NCI-H1436 treated with DMSO at 0.1 percent for 48 hours (cell line): ENCODE measurements at places on chromosomes 3 and 15.

DNA sequence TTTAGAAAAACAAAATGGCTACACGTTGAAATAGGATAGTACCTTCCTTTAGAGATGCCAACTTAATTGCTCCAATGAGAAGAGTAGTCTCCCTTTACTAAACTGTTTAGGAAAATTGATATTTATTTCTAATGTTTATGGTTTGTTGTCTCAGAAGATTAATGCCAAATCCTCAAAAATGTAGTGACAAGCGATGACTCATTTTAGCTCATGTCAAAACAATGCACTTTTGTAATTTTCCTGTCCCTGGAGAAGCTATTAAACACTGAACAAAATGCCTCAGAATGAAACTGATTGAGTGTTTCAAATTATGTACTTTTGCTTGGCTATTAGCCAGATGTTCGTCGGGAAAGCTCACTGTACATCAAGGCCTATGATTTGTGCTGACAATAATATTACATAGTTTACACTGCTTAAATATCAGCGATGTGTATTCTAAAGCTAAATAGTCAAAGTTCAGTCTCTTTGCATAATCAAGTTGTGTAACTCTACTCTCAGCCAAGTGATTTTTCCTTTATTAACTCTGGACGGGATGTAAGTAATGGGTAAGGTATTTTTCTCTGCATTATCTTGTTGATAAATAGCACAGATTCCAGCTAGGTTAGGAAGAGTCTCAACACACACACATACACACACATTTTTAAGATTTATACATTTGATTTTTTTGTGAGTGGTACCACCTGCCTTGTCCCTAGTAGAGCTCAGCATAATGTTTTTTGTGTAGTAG is 83.7 kb downstream of the CMSS1 start:
- no peak for DNase-seq

DNA sequence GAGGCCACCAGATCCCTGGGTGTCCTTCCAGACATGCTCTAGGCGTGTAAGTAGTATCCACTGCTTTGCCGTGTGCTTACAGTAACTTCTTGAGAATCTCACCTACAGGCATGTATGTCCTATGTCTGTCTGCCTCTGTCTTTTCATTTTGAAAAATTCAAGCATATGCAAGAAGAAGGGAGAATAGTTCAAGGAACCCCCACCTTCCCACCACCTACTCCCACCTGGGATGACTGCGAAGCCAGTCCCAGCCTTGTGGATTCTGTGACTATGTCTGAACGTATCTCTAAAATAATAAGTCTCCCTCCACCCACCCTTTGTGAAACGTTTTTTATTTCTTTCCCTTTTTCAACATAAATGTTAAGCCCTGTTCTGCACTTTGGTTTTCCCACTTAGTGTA is 15.0 kb downstream of the CHST13 start:
- no peak for DNase-seq

DNA sequence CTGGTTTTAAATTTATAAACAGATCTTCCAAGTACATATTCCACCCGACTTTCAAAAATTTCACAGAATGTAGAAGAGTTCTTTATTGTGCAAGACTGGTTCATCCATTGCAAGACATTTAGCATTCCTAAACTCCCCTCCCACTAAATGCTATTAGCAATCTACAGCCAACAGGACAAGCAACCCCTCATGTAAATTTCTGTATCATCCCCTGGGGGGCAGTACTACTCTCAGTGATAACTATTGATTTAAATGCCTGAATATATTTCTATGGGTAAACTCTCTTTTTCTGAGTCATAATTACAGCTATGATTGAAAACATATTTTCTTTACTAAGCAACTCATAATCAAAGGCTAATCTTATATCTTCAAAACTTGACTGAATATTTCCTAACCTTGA is 10.7 kb upstream of the SLC15A2 start:
- no peak for DNase-seq

DNA sequence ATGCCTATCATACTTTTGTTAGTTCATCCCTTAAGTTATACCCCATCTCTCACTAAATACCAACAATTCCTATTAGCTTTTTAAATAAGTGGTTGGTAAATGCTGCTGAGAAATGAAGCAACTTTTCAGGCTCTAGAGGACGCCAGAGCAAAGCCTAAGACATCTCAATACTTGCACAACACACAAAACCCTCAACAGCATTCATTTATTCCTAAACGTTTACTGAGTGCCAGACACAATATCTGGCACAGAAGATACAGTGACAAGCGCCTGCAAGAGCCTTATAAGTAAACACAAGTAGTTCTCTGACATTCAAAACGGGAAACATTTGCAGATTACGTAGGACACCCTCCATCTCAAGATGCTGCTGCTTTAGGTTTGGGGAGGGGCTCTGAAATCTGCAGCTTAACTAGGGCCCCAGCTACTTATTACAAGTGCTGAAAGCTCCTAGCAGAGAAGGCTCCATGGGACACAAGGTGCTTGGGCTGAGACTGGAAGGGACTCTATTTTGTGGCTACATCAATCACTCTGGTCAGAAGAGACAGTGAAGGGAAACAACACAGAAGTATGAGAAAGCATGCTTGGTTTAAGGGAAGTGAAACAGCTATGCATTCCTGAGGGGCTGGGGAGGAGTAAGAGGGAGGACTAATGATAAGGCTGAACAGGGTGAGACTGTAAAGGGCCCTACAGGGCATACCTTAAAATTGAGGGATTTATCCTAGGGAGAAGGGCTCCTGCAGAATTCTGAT is 311.3 kb downstream of the PLCL2 start:
- no peak for DNase-seq

GRCh38 chr15:60179786-60180391 is 175.8 kb downstream of the FOXB1 start:
- no peak for DNase-seq

- no peak for DNase-seq
Observed at GRCh38 chr3:118526758-118527513, 507.7 kb downstream of the IGSF11 start.

GRCh38 chr3:20648921-20649381 is 462.9 kb upstream of the SGO1 start:
- DNase-seq, result no peak

DNA sequence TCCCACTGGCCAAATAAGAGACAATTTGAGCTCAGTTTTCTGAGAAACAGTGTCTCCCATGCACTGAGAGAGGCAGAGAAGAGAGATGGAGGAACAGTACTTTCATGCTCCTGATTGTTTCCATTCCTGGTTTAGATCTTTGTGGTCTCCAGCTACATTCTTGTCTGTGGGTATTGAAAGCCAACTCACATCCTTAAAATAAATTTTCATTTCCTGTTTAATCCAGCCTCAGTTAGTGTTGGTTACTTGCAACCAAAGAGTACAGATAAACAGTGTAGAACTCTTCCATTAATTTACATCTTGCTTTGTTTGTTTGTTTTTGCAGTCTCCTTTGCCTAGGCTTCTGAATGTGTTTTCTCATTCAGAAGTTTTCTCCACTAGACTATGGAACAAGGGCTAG is 123.7 kb upstream of the CLSTN2 start:
- DNase-seq, result no peak

DNA sequence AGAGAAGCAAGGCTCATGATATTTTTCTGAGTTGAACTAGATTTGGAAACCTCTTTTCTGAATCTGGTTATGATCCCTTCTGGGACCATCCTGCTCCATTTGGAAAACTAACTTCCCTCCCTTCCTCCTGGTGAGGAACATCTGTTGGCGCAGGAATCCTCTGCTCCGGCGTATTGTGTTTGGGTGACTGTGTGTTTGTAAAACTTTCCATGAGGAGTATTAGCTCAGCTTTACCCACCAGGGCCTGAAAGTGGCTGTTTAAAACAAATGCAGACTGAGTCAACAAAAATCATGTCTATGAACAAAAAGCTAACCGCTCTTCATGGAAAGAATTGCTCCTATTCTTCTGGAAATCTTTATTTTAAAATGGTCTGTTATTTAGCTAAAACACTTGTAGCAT is 17.7 kb downstream of the STARD9 start:
- no peak for DNase-seq

GRCh38 chr3:177606891-177607290 is 409.6 kb upstream of the TBL1XR1 start:
- DNase-seq, result no peak

DNA sequence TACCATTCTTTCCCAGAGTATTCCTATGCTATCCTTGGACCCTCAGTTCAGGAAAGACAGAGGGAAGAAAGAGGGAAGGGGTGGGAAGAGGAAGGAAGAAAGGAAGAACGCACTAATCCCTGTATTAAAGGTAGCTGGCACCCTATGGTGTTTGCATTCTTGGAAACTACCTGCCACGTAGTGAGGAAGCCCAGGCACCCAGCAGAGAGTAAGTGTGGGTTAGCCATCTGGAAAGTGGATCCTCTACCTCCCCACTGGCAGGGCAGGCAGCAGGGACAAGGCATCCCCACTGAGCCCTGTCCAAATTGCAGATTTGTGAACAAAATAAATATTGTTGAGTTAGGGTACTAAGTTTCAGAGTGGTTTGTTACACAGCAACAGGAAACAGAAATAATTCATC is 8.8 kb downstream of the RBP1 start:
- no peak for DNase-seq

- DNase-seq, result no peak
Observed at GRCh38 chr3:178822722-178823121, 248.9 kb downstream of the ZMAT3 start.

DNA sequence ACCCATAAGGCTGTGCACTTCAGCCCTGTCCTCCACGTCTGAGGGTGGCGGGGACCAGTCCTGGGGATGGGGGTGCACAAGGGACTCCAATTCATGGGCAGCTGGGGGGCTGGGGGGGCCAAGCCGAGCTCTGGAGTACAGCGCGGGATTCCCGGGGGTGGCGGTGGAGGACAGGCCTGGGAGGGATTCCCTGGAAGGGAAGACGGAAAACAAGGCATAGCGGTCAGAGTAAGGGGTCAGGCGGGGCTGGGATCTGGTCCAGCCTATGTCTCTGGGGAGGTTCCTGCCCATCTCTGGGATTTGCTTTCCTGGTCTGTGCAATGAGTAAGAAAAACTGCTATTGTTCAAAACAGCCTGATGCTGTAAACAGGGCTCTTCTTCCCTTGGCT is 8.1 kb upstream of the IGDCC3 start:
- no peak for DNase-seq

DNA sequence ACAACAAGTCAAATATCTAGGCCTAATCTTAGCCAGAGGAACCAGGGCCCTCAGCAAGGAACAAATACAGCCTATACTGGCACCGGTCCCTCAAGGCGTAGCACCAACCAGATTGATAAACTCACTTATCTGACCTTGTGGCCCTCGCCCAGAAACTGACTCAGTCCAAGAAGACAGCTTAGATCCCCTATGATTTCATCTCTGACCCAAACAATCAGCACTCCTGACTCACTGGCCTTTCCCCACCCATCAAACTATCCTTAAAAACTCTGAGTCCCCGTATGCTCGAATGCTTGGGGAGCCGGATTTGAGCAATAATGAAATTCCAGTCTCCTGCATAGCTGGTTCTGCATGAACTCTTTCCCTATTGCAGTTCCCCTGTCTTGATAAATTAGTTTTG is 1.6 kb upstream of the SORD start:
- DNase-seq, result no peak

DNA sequence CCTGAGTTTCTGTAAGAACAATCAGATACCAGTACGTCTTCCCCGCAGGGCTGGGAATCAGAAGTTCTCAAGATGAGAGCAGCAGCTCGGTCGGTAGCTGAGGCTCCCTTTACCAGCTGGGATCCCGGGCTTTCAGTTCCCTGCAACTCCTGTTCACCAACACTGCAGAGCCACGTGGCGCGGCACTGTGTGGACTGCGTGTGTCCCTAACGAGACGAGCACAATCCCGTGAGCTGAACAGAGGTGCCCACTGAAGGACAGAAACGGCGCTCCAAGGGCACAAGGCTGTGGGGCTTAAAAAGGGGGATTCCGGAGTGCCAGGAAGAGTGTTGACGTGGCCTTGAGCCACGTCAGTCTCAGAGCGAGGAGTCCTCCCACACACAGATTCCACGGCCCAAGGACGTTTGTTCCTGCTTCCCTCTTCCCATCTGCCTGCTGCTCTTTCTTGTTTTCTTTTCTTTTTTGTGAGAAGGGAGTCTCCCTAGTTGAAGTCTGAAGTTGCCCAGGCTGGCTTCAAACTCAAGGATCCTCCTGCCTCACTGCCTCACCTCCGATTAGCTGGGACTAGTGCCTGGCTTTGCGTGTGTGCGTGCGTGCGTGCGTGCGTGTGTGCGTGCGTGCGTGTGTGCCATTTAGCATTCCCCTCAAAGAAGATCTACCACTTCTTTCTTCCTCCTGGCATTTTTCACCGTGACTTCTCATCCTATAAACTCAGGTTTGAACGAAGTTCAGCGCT is 37.1 kb upstream of the RPL35A start:
- no peak for DNase-seq

- no peak for DNase-seq
Observed at GRCh38 chr3:51216291-51216690, 168.8 kb upstream of the MANF start.

- DNase-seq, result no peak
Observed at GRCh38 chr3:126125781-126126251, 41.9 kb upstream of the SLC41A3 start.

- DNase-seq, result no peak
Observed at GRCh38 chr3:46660543-46661523, 32.6 kb downstream of the ALS2CL start.

- no peak for DNase-seq
Observed at GRCh38 chr3:53671192-53671960, 174.8 kb downstream of the CHDH start.

DNA sequence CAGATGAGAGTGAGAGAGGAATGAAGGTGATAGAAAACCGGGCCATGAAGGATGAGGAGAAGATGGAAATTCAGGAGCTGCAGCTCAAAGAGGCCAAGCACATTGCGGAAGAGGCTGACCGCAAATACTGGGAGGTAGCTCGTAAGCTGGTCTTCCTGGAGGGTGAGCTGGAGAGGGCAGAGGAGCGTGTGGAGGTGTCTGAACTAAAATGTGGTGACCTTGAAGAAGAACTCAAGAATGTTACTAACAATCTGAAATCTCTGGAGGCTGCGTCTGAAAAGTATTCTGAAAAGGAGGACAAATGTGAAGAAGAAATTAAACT is 88.9 kb downstream of the EOMES start:
- DNase-seq, result no peak

DNA sequence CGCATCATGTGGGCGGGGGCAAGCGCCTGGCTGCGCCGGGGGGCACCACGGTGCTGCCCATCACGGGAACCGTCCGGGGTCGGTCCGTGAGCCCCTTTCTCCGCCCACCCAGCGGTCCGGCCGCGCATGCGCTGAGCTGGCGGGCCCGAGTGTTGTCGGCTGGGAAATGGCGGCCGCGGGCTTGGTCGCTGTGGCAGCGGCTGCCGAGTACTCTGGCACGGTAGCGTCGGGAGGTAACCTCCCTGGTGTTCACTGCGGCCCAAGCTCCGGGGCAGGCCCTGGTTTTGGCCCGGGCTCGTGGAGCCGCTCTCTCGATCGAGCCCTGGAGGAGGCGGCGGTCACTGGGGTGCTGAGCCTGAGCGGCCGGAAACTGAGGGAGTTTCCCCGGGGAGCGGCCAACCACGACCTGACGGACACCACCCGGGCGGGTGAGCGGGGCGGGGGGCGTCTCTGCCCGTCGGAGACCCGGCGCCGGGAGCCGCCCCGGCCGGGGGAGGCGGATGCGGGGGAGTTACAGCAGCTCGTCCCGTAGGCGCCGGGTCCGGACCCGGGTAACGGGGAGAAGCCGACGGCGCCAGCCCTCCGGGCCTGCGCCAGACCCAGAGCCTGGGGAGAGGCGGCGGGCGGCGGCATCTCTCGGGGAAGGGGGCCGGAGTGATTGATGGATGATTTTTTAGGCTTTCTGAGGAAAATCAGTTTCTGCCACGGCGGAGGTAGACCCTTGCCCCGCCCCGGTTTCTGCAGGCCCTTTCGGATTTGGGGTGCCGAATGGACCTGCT is at the start of gene LRCH3:
Gene LRCH3 (plus strand): TSS at position 142 of the 779 bp plus-strand sequence. CDS start 25 bp downstream, at position 167.
- no peak for DNase-seq
